Sigmoid colon (tissue), 7 donors: ENCODE measurements at places on chromosomes 6 and 20.
A peak's percentile ranks its signal among the peaks of the same experiment; 100 is the strongest.

DNA sequence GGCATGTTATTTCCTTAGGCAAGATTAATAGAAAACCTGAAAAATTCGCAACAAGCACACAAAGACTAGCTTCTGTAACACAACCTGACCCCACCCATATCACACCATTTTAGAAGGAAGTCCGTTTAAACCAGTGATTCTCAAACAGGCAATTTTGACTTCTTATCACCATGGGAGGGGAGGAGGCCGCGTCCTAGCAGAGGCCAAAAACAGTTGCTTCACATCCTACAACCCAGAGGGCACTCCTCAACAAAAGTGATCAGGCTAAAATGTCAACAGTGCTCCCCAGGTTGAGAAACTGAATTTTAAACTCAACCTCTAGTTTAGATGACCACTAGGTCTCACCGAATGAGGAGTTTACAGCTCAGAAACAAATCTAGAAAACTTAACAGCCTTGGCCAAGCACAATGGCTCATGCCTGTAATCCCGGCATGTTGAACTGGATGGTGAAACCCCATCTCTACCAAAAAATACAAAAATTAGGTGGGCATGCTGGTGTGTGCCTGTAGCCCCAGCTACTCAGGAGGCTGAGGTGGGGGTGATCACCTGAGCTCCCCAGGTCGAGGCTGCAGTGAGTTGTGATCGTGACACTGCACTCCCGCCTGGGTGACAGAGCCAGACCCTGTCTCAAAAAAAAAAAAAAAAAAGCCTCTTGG is 3.4 kb downstream of the SNX5 start:
- H3K27me3 ChIP-seq, result no peaks in the 10 kb centered on the region

DNA sequence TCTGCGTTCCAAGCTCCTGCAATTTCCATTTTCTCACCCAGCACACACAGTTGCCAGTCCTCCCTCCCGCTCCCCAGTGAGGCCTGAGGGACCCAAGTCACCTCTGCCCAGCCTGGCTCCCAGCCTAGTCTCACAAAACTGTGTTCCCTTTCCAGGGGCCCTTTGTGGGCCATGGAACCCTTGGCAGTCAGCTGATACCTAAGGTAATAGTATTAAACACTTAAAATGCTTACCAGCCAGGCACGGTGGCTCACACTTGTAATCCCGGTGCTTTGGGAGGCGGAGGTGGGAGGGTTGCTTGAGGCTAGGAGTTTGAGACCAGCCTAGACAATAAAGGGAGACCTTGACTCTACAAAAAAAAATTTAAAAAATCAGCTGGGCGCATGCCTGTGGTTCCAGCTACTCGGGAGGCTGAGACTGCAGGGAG is 3.2 kb upstream of the RBM38 start:
- H3K36me3 ChIP-seq, result no peaks in the 10 kb centered on the region
- H3K4me3 ChIP-seq, result no peak overlapping the region
- peaks cover 26% of the 10 kb centered on the region for H3K4me1 ChIP-seq
- no peaks in the 10 kb centered on the region for H3K27me3 ChIP-seq
- H3K27ac ChIP-seq, result no peak overlapping the region

DNA sequence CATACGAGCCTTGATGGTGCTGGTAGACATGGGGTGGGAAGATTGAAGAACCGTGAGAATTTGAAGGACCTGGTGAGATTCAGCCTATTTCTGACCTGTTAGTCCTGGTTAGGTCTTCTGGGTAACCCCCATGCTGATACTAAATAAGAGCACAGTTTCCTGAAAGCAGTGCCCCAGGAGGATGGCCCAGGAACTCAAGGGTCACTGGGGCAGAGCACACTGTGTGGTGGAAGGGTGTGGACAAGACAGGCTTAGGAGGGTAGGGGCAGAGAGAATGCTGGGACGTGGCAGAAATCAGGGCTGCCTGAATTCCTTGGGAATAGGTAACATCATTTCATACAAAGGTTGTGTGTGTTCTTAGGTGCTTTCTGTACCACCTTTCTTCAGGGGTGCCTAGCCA is 31.9 kb upstream of the ENPP1 start:
- no peak for DNase-seq
- H3K4me1 ChIP-seq, result no peaks in the 10 kb centered on the region
- no peak overlapping the region for H3K4me3 ChIP-seq
- H3K36me3 ChIP-seq, result no peaks in the 10 kb centered on the region

DNA sequence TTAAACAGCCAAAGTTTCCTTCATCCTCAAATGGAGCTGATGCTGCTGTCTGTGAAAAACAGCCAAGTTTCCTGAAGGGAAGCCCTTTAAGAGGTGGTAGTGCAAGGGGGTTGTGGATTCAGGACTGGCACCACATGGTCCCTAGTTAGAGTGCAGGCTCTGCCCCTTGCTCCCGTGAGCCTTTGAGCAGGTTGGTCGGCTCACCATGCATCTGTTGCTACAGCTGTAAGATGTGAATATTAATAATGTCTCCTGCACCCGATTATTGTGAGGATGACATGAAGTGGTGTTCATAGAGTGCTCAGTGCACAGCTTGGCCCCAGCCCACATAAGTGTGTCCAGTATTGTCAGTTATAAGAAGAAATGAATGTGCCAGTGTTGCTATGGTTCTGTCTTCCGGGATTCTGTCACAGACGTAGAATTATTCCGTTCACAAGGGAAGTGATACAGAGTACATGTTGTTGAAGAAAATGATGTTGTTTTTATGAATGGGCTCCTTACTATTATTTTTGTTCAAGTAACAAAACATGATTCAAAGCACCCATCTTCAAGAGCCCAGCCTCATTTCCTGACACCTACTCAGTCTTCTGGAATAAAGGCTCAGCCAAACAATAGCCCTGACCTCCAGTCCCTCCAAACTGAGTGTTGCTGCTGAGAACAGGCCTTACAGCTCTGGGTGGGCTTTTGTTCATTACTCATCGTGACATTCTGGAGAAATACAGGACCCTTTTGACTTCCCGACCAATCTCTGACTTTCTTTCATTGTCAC is 2.9 kb upstream of the PKIG start:
- H3K27ac ChIP-seq, result peak overlapping the region; percentile 95
- H3K27me3 ChIP-seq, result no peaks in the 10 kb centered on the region
- H3K4me3 ChIP-seq, result no peak overlapping the region
- no peak for DNase-seq
- H3K36me3 ChIP-seq, result no peaks in the 10 kb centered on the region

DNA sequence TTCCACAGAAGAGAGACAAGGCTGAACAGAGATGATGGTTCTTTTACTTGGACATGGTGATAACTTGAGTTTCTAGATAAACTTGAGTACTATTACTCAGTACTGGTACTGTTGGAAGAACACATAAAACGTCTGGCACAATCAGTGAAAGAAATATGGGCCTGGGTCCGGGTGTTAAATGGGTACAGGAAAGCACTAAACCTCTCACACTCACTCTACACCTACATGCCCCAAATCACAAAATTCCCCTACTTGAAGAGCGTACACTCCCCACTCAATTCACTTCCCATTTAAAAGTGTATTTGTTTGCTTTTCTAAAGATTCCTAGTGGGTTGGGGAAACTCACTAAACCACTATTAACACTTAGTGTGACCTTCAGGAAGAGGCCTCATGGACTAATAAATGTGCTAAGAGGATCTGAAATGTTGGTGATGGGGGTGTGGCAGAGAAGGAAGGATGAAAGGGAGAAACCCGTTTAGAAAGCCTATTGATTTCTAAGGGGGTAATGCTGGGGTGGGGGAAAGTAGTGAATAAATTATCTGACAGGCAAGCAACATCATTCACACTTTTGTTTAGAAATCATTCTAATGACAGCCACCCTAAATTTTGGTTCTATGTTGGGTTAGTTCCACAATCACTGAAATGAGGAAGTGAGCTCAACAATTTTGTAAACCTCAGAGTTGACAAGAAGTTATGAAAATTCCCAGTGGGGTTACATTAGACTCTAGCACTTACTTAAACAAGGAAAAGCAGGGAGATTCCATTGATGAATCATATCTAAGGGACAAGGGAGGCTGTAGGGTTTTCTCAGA is 222.6 kb upstream of the MARCKS start:
- no peaks in the 10 kb centered on the region for H3K27me3 ChIP-seq
- no peak overlapping the region for H3K27ac ChIP-seq
- no peak overlapping the region for H3K4me3 ChIP-seq
- H3K4me1 ChIP-seq, result peaks cover 2% of the 10 kb centered on the region

GRCh38 chr6:2529211-2529719 is 221.5 kb downstream of the MYLK4 start:
- H3K4me3 ChIP-seq, result no peak overlapping the region
- no peak overlapping the region for H3K27ac ChIP-seq

GRCh38 chr6:15550546-15551123 is 112.2 kb downstream of the DTNBP1 start:
- no peaks in the 10 kb centered on the region for H3K4me1 ChIP-seq
- no peak for DNase-seq
- H3K4me3 ChIP-seq, result no peak overlapping the region
- no peaks in the 10 kb centered on the region for H3K36me3 ChIP-seq
- no peak overlapping the region for H3K27ac ChIP-seq
- no peaks in the 10 kb centered on the region for H3K27me3 ChIP-seq

DNA sequence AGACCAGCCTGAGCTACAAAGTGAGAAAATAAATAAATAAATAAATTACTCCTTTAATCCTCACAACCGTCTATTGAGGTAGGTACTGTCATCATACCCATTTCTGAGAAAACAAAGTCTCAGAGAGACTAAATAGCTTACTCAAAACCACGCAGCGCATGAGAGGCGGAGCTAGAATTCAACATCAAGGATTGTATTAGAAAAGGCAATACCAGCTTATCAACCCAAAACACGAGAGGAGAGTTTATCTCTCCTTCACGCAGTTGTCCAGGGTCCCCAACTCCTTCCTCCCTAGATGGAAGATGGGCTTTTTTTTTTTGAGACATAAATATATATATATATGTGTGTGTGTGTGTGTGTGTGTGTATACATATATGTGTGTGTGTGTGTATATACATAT is 12.2 kb downstream of the HNF4A start:
- H3K4me3 ChIP-seq, result no peak overlapping the region
- no peaks in the 10 kb centered on the region for H3K36me3 ChIP-seq
- H3K4me1 ChIP-seq, result no peaks in the 10 kb centered on the region
- H3K27me3 ChIP-seq, result no peaks in the 10 kb centered on the region
- no peak overlapping the region for H3K27ac ChIP-seq
- no peak for DNase-seq

DNA sequence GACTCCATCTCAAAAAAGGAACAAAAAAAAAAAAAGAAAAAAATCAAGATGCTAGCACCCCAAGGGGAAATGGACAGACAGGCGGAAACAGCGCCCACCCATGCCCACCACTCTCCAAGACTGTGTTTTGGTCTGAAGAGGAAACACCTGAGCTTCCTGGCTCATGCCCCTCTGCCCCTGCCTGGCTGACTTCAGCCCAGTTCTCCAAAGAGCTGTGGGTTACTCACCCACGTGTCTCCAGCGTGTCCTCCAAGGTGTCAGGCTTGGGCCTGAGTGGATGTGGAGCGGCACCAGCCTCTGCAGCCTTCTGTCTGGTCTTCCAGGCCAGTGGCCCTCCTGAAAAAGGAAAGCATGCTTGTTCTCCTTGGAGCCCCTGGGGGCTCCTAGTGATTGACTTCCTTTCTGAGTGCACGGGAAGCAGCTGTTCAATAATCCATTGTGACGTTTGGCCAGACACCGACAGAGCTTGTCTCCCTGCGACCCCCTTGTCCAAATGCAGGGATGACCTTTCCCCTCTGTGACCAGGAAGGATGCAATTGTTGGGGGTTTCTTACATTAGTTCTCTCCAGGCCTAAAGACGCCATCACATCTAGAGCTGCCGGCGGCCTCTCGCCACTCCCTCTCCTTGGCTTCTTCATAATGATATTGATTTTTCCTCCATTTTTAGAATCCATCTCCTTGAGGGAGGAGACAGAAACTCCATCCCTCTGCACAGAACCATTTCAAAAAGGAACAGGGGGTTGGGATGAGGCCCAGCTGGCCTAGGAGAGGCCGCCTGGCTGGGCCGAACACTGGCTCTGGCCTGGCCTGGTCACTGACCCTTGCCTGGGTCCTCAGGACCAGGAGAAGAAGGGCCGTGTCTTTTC is 58.4 kb downstream of the ADNP start:
- no peak overlapping the region for H3K4me3 ChIP-seq
- no peaks in the 10 kb centered on the region for H3K27me3 ChIP-seq
- H3K4me1 ChIP-seq, result no peaks in the 10 kb centered on the region
- H3K27ac ChIP-seq, result no peak overlapping the region
- no peak for DNase-seq

- DNase-seq, result no peak
- H3K4me1 ChIP-seq, result peaks cover 10% of the 10 kb centered on the region
- H3K27me3 ChIP-seq, result no peaks in the 10 kb centered on the region
- H3K36me3 ChIP-seq, result no peaks in the 10 kb centered on the region
Measured at GRCh38 chr20:44079291-44079690, 107.7 kb downstream of the JPH2 start.

DNA sequence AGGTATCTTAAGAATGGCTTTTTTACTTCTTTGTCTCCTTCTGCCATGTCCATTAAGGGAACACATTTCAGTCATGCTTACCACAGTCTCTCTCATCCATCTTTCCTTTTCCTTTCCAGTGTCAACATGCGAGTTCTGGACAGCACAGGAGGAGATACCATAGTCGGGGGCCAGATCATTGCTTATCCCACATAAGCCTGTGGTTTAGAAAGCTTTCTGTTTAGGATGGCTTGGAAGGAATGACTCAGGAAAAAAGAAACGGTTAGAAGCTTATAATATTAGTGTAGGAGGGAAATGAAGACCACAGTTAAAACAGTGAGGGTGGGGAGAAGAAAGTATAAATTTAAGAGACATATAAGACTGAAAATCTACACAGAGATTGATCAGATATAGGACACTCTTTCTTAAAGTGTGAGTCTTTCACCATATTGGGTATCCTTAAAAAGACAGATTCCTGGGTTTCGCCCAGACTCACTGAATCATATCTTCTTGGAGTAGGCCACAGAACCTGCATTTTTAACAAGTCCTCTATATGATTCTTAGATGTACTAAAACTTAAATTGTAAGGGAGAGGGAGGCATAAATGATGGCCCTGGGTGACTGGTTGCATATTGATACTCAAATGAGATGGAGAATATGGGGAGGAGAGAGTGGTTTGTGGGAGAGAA is 36.1 kb downstream of the DSE start:
- no peaks in the 10 kb centered on the region for H3K27me3 ChIP-seq
- no peak for DNase-seq
- H3K4me1 ChIP-seq, result no peaks in the 10 kb centered on the region
- no peak overlapping the region for H3K27ac ChIP-seq

GRCh38 chr6:25342802-25343201 is 63.6 kb downstream of the CARMIL1 start:
- H3K27me3 ChIP-seq, result no peaks in the 10 kb centered on the region
- no peak for DNase-seq
- no peak overlapping the region for H3K4me3 ChIP-seq
- no peak overlapping the region for H3K27ac ChIP-seq

- no peaks in the 10 kb centered on the region for H3K36me3 ChIP-seq
- no peak overlapping the region for H3K27ac ChIP-seq
- DNase-seq, result no peak
- no peaks in the 10 kb centered on the region for H3K27me3 ChIP-seq
- peaks cover under 1% of the 10 kb centered on the region for H3K4me1 ChIP-seq
- H3K4me3 ChIP-seq, result no peak overlapping the region
Measured at GRCh38 chr6:617456-618100, 39.3 kb downstream of the HUS1B start.

GRCh38 chr20:23009636-23010035 is 25.5 kb upstream of the SSTR4 start:
- no peaks in the 10 kb centered on the region for H3K36me3 ChIP-seq
- H3K4me3 ChIP-seq, result no peak overlapping the region
- no peaks in the 10 kb centered on the region for H3K27me3 ChIP-seq
- no peaks in the 10 kb centered on the region for H3K4me1 ChIP-seq
